ENCODE measurements at places on chromosomes 4 and X.

DNA sequence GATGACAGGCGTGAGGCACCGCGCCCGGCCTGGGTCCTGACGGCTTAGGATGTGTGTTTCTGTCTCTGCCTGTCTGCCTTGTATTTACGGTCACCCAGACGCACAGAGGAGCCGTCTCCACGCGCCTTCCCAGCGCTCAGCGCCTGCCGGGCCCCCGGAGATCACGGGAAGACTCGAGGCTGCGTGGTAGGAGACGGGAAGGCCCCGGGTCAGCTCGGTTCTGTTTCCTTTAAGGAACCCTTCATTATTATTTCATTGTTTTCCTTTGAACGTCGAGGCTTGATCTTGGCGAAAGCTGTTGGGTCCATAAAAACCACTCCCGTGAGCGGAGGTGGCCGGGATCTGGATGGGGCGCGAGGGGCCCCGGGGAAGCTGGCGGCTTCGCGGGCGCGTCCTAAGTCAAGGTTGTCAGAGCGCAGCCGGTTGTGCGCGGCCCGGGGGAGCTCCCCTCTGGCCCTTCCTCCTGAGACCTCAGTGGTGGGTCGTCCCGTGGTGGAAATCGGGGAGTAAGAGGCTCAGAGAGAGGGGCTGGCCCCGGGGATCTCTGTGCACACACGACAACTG, 1.3 kb downstream of the SHOX start:
- no peak for DNase-seq

DNA sequence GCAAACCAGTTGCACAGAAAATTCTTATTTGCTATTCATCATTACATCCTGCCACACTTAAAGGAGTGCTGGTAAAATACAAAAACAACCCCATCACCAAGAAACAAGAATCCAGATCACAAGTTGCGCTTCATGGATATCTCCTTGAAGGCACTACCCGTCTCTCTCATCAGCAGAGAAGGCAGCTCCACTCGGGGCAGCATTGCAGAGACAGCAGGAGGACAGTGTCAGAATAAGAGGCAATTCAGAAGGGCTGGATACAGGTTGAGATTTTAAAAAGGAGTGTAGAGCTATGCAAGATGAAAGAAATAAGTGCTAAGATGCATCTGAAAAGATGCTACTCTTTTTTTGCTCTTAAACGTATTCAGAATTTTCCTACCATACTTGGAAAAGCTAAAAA, 71.4 kb downstream of the LDB2 start:
- no peak for DNase-seq

- DNase-seq = no peak
Measured at GRCh38 chr4:172850838-172851237, 317.8 kb upstream of the GALNT7 start.

DNA sequence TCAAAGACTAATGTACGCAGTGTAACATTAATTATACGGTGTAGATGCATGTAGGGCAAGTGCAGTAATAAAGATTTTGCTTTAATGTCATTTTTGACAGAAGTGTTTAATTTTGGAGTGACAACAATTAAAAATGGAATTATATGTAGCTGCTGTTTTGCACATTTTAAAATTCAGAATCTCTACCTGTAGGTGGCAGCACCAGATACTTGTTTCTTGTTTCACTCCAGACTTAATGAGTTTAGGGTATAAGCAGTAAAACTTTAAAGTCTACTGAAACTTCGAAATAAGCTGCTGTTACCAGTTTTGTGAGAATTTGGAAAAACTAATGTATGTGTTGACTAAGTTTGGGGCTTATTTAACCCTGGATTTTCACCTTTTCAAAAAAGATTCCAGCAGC, 144.9 kb downstream of the POLA1 start:
- DNase-seq = no peak

DNA sequence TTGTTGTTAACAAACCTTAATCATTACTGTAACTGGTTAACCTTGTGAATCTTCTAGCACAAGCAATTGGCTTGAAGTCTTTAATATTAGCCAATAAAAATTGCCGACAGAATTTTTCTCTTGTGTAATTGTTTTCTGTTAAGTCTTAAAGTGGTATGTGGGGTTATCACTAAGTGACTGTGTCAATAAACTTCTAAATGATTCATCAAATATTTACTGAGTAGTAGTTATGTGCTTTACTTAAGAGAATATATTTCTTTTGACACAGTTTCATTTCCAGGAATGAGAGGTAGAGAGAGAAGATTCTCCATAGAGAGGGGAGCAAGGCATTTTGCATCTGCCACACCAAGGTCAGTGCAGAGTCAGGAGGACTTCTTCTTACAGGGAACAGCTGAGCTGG, 2361.6 kb upstream of the AGA start:
- DNase-seq = no peak

- no peak for DNase-seq
Measured at GRCh38 chrX:140815868-140816267, 106.3 kb downstream of the LINC00632 start.

All from stimulated activated CD8-positive, alpha-beta memory T cell treated with anti-CD3 and anti-CD28 coated beads, Interleukin-15, amount 100 ng/mL, for 24 hours (primary cell).